ENCODE measurements at places on chromosomes 1 and 21.

GRCh38 chr1:110069404-110070281, 829 bp downstream of the ALX3 start:
- no peak for DNase-seq

DNA sequence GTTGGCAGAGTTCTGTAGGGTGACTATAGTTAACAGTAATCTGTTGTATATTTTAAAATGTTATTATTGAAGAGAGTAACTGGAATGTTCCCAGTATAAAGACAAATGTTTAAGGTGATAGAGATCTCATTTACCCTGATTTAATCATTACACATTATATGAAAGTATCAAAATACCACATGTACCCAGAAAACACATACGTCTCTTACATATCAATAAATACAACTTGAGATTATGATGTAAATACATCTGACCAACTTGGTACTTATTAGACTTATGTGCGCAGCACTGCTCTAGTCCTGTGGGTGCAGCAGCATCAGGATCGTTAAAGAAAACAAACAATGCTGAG, 670 bp upstream of the PARK7 start:
- DNase-seq = no peak

DNA sequence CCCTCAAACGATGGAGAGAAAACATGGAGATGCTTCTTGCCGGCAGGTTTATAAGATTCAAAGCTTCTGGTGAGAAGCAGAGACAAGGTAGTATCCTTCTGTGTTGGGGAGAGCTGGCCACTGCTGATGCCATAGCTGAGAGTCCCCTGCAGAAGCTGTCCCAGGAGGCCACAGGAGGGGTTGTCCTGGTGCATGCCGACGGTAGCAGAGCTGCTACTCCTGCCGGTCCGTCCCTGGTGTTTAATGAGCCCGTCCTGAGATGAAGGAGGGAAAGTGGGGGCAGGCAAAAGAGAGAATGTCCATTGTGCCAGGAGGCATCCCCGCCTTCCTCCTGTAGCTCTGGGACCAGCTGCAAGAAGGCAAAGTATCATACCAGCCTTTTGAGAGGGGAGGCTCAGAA, 10.4 kb upstream of the C2CD2 start:
- DNase-seq = no peak

DNA sequence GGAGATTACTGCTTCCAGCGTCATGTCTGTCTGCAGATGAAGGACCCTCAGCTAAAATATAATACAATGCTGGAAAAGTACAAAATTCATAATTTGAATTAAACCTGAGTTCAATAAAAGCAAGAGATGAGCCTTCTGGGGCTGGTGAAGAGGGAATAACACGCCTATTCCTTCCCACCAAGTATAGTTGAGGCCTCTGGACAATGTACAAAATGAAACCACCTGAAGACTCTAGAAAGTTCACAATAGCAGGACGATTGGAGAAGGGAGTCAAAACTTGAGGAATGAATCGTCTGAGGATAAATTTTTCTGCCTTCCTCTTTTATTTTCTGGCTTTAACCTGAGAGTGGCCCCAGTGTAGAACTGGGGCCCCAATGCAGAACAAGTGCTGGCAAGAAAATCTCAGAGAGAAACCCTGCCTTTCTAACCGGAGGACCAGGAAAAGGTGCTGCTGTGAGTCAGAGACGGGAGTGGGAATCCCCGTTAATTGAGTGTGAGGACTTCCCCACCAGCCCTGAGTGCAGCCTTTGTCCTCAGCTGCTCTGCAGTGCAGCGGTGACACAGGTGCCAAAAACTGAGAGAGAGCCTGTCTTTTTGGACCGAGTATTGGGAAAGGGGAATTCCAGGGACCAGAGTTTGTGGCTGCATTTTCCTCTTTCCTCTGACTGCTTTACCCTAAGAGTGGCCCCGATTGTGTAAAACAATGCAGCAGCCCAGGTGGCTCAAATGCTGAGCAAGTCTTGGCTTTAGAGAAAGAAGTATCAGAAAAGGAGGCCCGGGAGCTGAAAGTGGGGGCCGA, 264.9 kb downstream of the DYRK1A start:
- DNase-seq = no peak

GRCh38 chr21:31064803-31065202, 26.5 kb upstream of the KRTAP19-8 start:
- DNase-seq = no peak

DNA sequence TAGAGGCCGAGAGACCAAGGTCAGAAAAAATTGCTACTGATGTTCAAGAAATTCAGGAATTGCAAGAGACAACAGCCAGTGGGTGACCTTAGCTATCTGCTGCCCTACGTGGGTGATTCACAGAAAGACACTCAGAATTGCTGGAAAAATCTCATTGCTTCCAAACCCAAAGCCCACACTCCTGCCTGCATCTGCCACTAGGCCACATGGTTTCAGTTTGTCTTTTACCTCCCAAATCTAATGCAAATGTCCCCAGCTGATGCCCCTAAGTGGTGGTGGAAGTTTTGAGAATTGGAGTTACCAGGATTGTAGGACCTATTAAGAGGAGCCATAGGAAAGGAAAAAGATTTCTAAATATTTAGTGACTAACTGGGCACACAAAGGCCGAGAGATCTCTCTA, 341.5 kb upstream of the CHRM3 start:
- DNase-seq = no peak

- no peak for DNase-seq
Observed at GRCh38 chr1:183097438-183098051, 74.3 kb downstream of the LAMC1 start.

DNA sequence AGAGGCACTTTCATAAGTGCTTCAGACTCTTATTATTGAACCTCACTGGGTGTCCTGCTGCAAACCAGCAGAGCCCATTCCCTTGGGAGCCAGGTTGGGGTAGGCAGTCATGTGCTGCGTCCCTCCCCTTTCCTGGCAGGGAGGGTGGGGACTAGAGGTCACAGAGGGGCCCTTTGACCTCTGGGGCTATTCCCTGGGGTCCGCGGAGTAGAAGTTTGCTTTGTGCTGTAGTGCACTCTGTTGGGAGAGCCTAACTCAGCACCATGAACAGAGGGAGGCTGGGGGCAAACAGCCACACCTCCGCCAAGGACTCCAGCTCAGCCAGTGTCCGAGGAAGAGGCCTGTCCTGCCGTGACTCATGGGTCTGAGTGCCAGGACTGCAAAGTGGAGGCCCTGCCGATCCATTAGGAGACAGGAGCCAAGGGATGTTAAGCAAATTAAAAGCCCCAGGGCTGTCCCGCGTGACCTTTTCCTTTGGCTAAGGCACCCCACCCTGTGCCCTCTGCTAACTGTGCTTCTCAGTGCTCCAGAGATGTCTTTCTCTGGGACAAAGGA, 3.0 kb upstream of the IGSF21 start:
- DNase-seq = no peak

- DNase-seq = peak; percentile 74
Observed at GRCh38 chr1:224356685-224357625, at the start of gene CNIH4. Gene CNIH4 (plus strand): TSS chr1:224356879. CDS start chr1:224356925, 46 bp downstream.

DNA sequence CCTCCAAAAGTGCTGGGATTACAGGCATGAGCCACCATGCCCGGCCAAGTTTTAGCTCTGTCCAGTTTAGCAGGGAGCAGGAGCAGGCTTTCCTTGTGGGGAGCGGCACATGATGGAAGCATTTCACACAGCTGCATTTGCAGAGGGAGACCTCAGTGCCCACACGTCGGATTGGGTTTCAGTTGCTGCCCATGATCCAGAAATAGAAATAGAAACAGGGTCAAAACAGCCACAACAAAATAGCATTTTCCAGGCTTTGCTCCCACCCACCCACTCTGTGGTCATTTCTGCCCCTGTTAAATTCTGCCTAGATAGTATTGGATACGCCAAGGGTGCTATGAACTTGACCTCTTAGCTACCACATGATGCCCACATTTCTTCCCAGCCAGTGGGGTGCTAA, 128.4 kb downstream of the CNIH3 start:
- DNase-seq = no peak

- no peak for DNase-seq
Observed at GRCh38 chr1:99292886-99293285, 28.6 kb downstream of the PLPPR4 start.

GRCh38 chr1:7519861-7520395, 251.2 kb upstream of the VAMP3 start:
- no peak for DNase-seq

GRCh38 chr1:38244218-38244845, 197.7 kb upstream of the POU3F1 start:
- no peak for DNase-seq

GRCh38 chr1:180603850-180604226, 28.0 kb upstream of the XPR1 start:
- no peak for DNase-seq

DNA sequence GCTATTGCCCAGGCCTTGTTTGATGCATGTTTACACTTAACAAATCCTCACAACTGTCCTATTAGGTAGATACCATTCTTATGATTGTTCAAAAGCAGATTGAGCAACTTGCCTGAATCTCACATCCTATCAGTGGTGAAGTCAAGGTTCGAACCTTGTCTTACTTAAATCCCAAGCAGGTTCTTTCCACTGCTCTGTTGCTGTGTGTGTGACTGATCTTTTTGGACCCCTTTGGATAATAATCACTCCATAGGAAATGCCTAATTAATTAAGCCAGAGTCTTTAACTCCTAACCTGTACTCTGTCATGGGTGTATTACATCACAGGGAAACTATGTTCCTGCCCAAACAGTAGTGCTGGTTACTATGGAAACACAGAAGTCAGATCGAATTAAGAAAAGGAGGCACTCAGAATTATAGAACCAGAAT, 84.2 kb downstream of the SPATA46 start:
- DNase-seq = no peak

DNA sequence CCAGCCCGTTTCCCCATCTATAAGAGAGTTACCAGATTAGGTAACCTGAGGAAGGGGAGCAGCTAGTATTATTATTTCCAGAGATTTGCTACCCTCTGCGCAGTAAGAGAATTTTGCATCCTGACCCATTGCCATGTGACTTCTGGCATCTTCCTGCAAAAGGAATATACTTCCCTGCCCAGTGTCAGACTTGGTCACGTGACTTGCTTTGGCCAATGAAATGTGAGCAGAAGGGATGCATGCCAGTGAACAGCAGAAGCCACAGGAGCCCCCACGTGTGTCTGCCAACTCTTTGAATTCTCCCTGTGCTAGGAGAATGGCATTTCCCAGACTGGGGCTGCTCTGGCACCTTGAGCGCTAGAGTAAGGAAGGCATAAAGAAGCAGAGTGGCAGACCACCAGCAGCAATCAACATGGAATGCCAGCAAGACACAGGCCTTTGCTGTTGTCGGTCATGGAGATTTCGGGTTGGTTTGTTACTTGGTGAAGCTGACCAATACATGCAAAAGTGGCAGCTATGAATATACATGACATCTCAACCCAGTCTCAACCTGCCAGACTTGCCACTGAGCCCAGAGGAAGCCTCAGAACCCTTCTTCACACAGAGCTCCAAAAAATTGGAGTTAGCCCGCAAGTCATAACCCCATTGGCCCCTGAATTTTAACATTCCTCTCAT, 26.4 kb upstream of the SDHB start:
- no peak for DNase-seq

DNA sequence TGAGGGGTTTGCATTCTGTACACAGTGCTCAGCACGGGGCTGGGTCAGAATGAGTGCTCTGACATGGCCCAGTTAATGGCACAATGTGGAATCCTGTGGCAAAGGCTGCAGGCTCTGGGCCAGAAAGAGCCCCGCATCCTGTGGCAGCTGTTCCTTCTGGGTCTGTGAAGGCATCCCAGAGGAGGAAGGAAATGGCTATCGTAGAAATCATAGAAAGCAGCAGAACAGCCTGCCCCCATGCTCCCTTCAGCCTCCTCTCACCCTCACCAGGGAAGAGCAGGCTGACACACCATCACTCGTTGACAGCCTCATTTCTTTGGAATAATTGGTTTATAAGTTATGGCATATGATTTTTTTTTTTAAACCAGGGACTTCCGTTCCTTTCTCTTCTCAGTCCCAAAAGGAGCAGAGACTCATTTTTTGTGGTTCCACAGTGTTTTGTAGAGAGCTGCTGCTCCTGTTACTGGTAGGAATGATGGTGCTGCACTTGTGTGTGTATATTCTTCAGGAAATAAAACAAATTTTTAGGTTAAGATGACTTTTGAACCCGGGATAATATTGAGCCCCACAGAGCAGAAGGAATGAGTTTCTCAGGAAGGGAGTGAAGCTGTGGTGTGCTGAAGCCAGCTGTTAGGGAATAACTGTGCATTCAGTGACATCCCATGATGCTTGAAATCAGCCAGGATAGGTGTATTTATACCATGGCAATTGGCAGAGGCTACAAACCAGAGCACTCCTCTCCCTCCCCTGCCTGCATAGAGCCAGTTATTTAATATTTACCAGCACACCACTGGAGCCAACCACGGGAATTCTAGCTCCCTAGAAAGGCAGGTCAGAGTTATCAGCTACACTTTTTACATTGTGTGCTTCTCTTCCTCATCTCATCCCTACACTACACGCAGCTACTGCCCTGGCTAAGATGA, 32.0 kb downstream of the PLXNA2 start:
- DNase-seq = no peak

- DNase-seq = no peak
Observed at GRCh38 chr1:1146026-1146425, 27.7 kb upstream of the TTLL10 start.

DNA sequence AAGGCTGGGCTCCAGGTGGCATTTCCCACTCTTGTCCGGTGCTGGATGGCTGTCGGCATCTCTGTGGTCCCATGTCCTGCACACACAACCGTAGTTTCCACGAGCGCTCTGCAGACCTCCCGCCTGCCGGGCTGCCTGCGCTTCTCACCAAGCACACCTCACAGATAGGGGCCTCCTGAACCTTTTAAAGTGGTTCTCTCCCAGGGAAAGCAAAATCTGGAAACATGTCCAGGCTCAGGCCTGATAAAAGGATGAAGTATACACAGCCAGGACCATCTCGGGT, 46.2 kb downstream of the CAPN9 start:
- no peak for DNase-seq

DNA sequence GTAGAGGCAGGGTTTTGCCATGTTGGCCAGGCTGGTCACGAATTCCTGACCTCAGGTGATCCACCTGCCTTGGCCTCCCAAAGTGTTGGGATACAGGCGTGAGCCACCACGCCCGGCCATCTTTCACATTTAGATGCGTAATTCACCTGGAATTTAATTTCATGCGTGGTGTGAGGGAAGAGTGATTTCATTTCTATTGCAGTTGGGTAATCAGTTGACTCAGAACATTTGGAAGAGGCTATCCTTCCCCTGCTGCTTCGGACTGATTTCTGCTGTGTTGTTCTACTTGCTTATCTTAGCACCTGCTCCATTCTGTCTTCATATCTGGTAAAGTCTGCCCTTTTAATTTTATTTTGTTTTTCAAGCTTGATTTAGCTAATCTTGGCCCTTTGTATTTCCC, 19.1 kb downstream of the DIP2A start:
- no peak for DNase-seq

GRCh38 chr1:12771186-12771585, 2.4 kb upstream of the PRAMEF12 start:
- DNase-seq = no peak

Measured in NCI-H2081 treated with DMSO at 0.1 percent for 48 hours (cell line).